ENCODE measurements at places on chromosomes 2 and 18.
A peak's percentile ranks its signal among the peaks of the same experiment; 100 is the strongest.

DNA sequence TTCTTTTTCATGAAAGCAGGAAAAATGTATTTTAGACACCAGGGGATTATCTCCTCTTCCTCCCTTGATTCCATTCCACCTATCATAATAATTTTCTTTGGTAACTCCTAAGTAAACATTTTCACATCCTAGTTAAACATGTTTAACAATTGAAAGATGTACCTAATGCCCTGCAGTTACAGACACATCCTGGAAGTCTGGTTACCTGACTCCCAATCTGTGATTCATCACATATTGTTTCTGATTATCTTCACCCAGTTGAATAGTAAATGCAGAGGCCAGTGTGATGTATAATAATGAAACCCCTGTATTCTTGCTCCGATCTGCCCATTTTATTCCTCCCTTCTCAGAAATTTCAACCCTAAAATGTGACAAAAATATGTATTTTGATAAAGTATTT is 1237.6 kb upstream of the LRRTM1 start:
- DNase-seq: no peak

DNA sequence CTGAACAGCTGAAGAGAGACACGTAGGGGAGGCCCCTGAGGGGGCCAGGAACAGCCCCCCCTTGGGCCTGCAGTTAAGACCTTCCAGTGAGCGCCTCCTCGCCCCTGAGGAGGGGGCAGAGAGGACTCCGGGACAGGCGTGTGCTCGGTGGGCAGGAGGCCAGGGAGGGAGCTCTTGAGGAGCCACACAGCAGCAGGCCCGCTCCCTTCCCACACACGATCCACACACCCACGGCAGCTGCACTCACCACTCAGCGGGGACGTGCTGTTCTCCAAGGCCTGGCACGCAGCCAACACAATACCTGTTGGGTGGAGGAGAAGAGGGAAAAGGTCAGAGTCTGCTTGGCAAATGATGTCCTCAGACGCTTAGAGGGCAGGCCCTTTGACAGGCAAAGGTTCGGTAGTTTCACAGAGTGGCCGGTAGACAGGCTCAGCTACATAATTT is 39.0 kb downstream of the TGFA start:
- DNase-seq: no peak

- no peak for DNase-seq
These were observed 13.2 kb upstream of the TANK start for GRCh38 chr2:161146996-161147395.

- no peak for DNase-seq
These were observed 1.8 kb upstream of the TBR1 start for GRCh38 chr2:161414042-161415033.

GRCh38 chr2:95310216-95310615 is 13.1 kb downstream of the KCNIP3 start:
- no peak for DNase-seq

- no peak for DNase-seq
These were observed 241.6 kb downstream of the PIK3C3 start for GRCh38 chr18:42196651-42197050.

GRCh38 chr2:133837441-133838094 is 269.3 kb upstream of the NCKAP5 start:
- no peak for DNase-seq

- peak; percentile 29 for DNase-seq
These were observed 63.2 kb upstream of the MAPRE2 start for GRCh38 chr18:34977838-34978532.
